Kidney epithelial cell (primary cell): ENCODE measurements at places on chromosomes 3 and 15. TPM values are rescaled to one million over a fixed set of nuclear protein-coding genes. Genes with fewer than 3 reads are reported as not detected.

The FGF12 gene
- total RNA-seq: 3.2 and 5.9 TPM in 2 replicates

The CMTM8 gene
- total RNA-seq: 2.8 and 7.5 TPM in 2 replicates

The HTR3E gene
- not detected in 2 replicates for total RNA-seq

The IL5RA gene
- not detected in 2 replicates for total RNA-seq

The SOX14 gene
- not detected in 2 replicates for total RNA-seq

The MGLL gene
- total RNA-seq: 71.8 and 76.3 TPM in 2 replicates

The FAH gene
- total RNA-seq: 21.1 and 26.9 TPM in 2 replicates

The KIAA1143 gene
- total RNA-seq: 18.8 and 20.6 TPM in 2 replicates

The PRSS50 gene
- 0.07 and 0.29 TPM in 2 replicates for total RNA-seq

The SV2B gene
- 1.8 and 3.3 TPM in 2 replicates for total RNA-seq

The GABRB3 gene
- 0.21 and 0.96 TPM in 2 replicates for total RNA-seq

The GUCA1C gene
- total RNA-seq: not detected in 2 replicates

The PSTPIP1 gene
- total RNA-seq: 0.89 TPM in 1 of 2 replicates, not detected in the other

The BFSP2 gene
- total RNA-seq: 0.96 TPM in 1 of 2 replicates, not detected in the other

The EOMES gene
- total RNA-seq: 0.04 TPM in 1 of 2 replicates, not detected in the other

The POLQ gene
- 1.3 and 2.0 TPM in 2 replicates for total RNA-seq

The CHRNA5 gene
- 4.7 and 13.7 TPM in 2 replicates for total RNA-seq
